NCI-H226 (cell line): ENCODE measurements at places on chromosomes 5 and 9.

DNA sequence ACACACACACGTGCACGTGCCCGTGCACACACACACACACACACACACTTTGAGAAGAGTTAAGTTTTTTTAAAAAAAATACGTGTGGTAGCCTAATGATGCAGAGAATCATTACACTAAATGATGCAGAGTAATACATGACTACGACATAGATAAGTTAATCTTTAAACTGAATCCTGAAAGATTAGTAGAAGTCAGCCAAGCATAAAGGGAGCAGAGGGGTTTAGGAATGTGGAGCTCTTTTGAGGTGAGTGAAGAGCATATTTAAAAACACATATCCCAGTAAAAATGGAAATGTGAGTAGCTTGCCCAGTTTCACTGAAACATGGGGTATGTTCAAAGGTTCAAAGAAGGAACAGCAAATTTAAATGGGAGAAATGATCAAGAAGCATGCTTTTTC is 61.3 kb upstream of the TYRP1 start:
- DNase-seq, result no peak

GRCh38 chr9:68702493-68702892 is 2.5 kb upstream of the PIP5K1B start:
- no peak for DNase-seq

- peak; percentile 14 for DNase-seq
Observed at GRCh38 chr9:133163504-133164172, at the start of gene GBGT1. GBGT1 (minus strand) TSS chr9:133163914; CDS start chr9:133162412, 1,502 bp downstream.

DNA sequence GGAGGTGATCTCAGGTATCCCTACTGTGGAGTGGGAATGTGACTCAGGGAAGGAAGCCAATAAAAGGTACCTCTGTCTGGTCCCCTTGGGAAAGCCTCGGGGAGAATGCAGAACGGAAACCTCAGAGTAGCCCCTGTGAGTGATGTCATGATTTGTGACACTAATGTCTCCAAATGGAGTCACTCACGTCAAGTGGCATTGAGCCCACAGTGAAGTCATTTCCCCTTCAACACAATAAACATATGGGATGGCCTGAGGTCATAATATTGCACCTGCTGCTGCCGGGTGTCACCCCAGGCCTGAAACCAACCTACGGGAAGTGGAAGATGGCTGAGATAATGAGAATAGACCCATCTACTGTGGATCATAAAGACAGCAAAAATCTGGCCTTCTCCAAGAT is 75.9 kb upstream of the GOLM1 start:
- DNase-seq, result no peak

- no peak for DNase-seq
Observed at GRCh38 chr5:158809310-158809850, 290.3 kb downstream of the EBF1 start.

DNA sequence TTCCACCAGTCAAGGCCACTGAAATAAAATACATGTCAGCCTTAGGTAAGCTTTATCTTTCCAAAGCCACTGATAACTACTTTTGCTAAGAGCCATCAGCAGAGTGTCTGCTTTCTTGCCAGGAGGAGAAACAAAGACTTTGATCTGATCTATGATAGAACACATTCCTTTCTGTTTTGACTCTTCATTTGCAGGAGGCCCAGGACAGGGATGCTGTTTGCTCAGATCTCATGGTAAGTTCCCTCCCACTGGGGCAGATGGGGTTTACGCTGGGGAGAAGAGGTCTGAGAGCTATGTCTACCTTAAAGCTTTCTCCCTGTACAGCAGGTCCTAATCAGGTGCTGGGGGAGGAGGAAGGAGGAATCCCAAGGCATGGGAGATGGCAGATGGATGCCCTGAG is 497.6 kb downstream of the NTRK2 start:
- no peak for DNase-seq

GRCh38 chr5:112951124-112951702 is 25.4 kb upstream of the DCP2 start:
- no peak for DNase-seq

DNA sequence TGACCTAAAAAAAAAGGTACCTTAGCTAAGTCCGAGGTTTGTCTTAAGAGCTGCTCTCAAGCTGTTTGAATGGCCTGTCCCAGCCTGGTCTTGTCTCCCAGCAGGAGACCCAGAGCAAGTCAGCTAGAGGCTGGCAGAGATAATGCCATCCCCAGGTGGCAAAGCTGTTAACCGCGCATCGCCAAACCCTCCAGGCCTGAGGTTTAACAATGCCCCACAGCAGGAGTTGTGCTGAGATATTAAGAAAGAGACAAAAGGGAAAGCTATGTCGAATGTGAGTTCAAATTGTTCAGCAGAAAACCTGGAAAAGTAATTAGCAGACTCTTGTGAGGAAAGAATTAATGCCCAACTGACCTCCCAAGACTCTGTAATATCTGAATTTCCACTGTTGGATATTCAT is 187.1 kb downstream of the FSTL4 start:
- no peak for DNase-seq

- DNase-seq, result peak; percentile 36
Observed at GRCh38 chr9:16236311-16236710, 634.2 kb downstream of the BNC2 start.

DNA sequence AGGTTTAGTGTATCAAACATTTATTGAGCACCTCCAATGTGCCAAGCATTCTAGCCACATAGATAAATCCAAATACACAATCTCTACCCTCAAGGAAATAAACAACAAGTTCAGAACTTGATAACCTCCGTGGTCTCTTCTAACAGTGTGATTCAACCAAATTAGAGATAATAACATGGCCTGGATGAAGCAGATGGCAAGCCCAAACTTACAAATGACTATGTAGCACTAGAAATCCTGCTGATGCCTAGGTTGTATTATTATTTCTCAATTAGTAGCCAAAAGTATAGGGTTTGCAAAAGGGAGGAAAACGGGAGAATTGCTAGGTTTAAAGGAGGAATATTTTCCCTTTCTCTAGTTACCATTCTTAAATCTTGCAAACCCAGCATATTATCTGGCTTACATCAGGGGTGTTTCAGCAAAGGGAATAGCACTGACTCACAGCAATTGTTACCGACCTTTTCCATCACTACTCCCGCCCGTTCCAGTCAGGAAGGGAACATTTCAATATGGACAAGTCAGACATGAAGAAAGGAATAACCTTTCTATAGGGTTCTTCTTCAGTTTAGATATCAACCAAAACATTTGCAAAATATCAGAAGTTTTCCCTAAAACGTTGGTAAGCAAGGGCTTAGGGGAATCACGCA is 2.3 kb downstream of the DPYSL3 start:
- DNase-seq, result peak; percentile 48

DNA sequence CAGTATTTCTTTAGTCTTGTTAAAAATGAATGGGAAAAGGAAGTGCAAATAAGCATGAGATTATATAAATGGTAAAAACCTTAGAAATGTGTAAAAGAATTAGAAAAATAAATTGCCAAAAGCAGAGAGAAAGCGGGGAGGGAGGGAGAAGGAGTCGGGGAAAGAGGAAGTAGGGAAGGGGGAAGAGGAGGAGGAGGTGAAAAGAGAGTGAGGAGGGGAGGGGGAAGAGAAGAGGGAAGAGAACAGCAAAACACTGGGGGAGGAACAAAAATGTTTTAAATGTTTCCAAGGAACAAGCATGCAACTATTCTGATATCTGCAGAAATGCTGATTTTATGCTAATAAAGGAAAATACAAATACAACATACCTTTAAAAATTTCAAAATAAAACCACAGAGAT is 317.5 kb downstream of the PIK3R1 start:
- DNase-seq, result no peak

DNA sequence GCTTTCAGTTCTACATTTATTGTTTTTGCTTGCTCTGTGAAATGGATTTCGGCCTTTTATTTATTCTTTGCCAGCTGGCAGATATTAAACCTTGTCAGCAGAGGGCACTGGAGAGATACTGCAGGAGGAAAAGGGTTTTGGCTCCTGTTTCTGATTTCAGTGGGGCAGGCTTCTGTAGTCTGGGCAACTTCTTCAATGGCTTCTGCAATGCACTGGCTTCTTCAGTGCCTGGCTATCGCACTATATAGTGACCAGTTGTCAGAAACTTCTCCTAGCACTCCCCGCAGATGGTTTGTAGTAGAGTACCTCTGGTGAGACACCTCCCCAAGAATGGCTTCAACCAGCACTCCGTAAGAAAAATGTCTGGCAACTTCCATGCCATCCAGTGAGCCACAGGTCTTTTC is 3.2 kb upstream of the NFX1 start:
- peak; percentile 18 for DNase-seq

DNA sequence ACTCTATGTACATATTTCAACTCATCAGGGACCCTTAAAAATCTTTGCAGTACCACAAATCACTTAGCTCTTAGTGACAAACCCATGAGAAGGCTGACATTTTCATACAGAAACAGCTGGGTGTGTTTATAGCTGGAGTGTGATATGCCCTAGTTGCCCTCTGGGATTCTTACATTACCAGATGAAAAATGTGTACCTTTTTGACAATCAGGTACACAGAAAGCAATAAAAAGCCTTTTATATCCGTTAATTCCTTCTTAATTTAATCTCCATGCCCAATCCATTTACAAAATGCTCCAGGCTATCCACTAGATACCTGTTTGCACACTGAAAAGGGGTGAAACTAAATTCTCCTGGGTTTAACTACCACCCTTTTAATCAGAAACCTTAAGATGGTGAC is 222.9 kb downstream of the KIAA0825 start:
- DNase-seq, result no peak

DNA sequence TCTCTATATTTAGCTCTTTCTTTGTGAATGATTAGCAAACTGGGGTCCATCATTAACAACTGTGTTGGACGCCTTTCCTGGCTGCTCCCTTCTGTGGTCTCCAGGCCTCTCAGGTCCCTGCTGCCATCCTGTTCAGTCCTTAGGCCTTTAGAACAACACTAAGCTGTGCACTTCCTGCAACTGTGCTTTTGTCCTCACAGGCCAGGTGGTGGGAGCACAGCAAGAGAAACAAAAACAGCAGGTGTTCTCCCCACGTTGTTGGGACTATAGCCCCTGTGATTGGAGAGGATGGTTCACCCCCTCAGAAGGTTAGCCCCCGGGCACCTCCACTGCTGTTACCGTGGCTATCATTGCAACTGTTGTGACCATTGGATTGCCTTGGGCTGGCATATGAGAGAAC is 41.7 kb upstream of the CLINT1 start:
- no peak for DNase-seq

GRCh38 chr5:17426104-17426749 is 71.8 kb upstream of the TAF11L2 start:
- DNase-seq, result no peak

DNA sequence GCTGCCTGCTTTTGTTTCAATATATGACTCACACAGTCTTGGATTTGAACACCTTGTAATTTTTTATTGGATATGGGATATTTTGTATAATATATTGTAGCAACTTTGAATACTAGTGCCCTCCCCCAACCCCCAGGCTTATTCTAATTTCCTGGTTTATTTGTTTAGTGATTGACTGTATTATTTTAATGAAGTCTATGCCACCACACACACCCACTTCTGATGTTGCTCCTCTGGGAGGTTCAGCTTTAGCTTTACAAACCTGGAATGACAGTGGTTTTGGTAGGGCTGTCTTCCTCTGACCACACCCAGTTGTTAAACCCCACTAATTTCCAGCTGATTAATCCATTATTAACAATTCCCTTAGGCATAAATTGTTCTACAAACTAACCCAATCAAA is 206.1 kb upstream of the NFIL3 start:
- DNase-seq, result no peak

- DNase-seq, result no peak
Observed at GRCh38 chr5:52814352-52815148, 26.8 kb downstream of the ITGA1 start.

DNA sequence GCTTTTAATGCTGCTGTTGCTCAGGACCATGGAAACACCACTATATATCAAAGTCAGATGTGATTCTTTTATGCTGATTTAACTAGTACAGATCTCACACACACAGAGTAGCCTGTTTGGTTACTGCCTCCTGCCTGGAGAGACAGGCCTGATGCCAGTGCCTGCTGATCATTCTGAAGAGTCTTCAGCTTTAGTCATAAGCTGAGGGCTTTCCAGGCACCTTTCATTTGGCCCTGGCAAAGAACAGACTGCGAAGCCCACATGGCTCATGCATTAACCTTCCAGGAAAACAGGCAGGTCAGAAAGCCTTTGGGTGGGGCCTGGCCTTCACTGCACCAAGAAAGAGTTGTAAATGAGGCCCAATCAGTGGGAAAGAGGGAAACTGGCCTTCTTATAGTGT is 144.7 kb downstream of the SAXO1 start:
- peak; percentile 63 for DNase-seq

DNA sequence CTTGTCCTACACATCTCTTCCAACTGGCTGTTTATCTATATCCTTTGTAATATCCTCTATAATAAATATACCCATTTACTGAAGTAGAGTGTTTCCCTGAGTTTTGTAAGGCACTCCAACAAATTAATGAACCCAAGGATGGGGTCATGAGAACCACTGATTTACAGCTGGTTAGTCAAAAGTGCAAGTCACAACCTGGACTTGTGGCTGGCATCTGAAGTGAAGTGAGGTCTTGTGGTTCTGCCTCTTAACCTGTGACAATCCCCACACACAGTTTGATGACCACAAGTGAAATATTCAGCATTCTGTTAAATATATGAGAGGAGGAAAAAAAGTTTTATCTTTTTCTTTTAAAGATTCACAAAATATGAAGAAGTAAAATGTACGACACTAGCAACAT is 126.1 kb downstream of the NR2F1-AS1 start:
- DNase-seq, result no peak

- DNase-seq, result no peak
Observed at GRCh38 chr9:127647451-127647850, 35.4 kb downstream of the STXBP1 start.

GRCh38 chr9:9819886-9820285 is 792.9 kb downstream of the PTPRD start:
- DNase-seq, result no peak

DNA sequence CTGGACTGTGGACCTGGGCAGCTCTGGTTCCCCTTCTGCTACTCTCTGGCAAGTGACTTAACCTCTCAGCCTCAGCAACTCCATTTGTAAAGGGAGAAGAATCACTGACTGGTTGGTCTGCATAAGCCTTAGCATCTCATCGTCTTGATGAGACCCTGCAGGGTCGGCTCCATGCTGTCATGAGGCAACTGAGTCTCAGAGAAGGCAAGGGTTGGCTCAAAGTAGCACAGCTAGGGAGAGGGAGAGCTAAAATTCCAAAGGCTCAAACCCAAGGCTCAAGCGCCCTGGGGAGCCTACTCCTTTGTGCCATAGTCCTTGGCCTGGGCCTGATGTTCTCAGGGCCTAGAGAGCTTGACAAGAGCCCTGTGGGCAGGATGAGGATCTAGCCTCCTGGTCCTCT is 4.5 kb downstream of the FGFR4 start:
- no peak for DNase-seq

DNA sequence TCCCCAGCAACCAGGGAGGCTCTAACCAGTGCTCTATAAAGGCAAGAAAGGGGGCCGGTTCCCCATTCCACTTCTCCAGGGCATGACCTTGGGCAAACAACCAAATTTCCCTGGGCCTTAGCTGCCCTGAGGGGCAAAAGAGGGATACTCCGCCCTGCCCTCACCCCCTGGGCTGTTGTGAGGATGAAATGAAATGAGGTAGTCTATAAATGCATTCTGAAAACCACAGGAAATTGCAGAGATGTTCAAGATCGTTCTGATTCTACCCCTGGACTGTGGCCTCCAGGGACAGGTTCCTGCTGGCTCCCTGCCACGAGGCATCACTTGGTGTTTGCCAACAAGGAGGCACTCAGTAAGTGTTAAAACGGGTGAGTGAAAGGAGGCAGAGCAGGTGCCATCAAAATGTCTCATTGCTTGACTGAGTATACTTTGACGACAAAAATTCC is 5.7 kb downstream of the RAPGEF1 start:
- DNase-seq, result peak; percentile 84

- no peak for DNase-seq
Observed at GRCh38 chr5:175113947-175114346, 330.0 kb downstream of the DRD1 start.

- no peak for DNase-seq
Observed at GRCh38 chr5:138543730-138544104, 681 bp upstream of the ETF1 start.
